Breast epithelium (tissue), 4 donors: ENCODE measurements at places on chromosomes 3 and 15. TPM values are rescaled to one million over a fixed set of nuclear protein-coding genes. Genes with fewer than 3 reads are reported as not detected.

DNA sequence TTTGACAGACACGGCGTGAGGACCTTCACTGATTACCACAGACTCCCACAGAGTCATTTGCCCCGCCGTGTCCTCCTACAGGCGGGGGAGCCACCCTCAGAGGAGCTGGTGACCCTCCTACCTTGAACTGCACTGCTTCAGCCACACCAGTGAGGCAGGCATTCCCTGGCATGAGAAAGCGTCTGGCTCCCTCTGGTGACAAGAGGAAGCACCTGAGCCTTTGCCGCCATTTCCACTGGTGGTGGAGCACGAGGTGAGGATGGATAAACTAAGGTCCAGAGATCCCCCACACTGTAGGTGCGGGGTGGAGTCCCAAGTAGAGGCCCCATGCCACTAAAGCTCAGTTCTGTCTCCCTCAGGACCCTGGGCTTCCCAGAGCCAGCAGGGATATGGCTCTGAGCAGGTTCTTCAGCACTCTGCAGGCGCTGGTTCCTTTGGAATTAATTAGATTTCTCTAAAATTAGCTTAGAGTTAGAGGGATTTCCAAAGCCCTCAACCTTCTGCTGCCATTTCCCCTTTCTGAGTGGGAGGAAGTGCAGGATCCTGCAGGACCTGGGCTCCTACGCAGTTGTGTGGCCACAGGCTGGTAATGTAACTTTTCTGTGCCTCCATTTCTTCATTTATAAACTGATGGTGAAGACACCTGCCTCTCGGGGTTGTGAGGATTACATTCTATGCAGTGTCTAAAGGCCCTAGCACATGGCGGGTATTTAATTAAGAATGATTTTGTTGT is 224.0 kb downstream of the SLCO3A1 start:
- H3K4me1 ChIP-seq: no peaks in the 10 kb centered on the region
- no peak overlapping the region for H3K27ac ChIP-seq
- no peak overlapping the region for H3K4me3 ChIP-seq

DNA sequence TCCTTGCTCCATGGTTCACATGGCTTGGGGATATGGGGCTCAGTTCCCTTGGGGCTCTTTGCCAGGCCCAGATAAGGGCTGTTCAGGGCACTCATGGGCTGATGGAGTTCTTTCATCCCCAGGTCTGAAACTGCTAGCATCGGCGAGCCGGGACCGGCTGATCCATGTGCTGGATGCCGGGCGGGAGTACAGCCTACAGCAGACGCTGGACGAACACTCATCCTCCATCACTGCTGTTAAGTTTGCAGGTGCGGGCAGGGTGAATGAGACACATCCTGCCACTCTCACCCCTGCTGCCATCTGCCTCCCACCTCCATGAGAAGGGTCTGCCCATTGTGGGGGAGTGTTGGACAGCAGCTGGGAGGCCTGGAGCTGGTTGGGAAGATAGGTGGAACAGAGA is 11.1 kb upstream of the JMJD7 start:
- no peaks in the 10 kb centered on the region for H3K27me3 ChIP-seq
- H3K27ac ChIP-seq: no peak overlapping the region
- H3K36me3 ChIP-seq: peaks cover 12% of the 10 kb centered on the region
- no peak overlapping the region for H3K4me3 ChIP-seq

The NEK10 gene
- total RNA-seq: 0.96 TPM

DNA sequence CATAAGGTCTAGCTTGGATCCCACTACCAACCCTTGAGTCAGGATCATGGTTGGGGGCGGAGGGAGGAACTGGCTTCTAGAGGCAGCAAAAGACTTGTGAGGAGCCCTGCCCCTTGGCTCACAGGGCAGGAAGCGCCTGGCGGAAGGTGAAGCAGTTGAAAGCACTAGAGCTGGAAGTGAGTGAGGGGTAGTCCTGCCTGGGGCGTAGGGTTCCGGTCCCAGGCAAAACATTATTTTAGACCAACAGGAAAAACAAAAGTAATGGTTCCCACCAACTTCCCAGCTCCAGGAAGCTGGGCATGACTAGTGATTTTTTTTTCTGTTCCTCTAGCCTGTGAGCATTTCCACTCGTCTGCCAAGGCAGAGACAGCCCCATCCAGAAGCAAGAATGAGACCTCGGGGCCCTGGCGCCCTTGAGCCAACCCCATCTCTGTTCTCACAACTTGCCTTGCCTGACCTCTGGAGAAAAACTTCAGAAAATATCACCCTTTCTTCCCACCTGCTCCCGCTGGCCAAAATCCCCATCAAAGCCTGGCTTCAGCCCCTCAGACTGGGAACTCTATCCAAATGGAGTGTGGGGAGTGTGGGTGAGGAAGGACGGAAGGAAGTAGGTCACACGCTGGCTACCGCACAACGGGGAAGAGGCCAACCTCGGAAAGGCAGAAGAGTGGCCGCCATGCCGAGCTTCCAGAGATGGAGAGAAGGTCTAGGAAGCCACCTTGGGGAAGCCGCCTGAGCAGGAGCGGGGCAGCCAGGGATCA is 57.5 kb downstream of the RBPMS2 start:
- no peaks in the 10 kb centered on the region for H3K27me3 ChIP-seq
- H3K36me3 ChIP-seq: no peaks in the 10 kb centered on the region
- no peaks in the 10 kb centered on the region for H3K4me1 ChIP-seq
- H3K4me3 ChIP-seq: peak overlapping the region; percentile 58

- H3K36me3 ChIP-seq: no peaks in the 10 kb centered on the region
- H3K27me3 ChIP-seq: no peaks in the 10 kb centered on the region
- H3K4me1 ChIP-seq: no peaks in the 10 kb centered on the region
These were observed 332.4 kb upstream of the TLE3 start for GRCh38 chr15:70430069-70430468.

The GASK1A gene
- 10.1 TPM for total RNA-seq

The SNTN gene
- total RNA-seq: not detected

- DNase-seq: no peak
- no peaks in the 10 kb centered on the region for H3K27me3 ChIP-seq
- no peak overlapping the region for H3K4me3 ChIP-seq
- H3K27ac ChIP-seq: no peak overlapping the region
- H3K4me1 ChIP-seq: no peaks in the 10 kb centered on the region
These were observed 220.0 kb upstream of the GRM7 start for GRCh38 chr3:6640907-6641306.

The PLSCR4 gene
- 70.5 TPM for total RNA-seq

DNA sequence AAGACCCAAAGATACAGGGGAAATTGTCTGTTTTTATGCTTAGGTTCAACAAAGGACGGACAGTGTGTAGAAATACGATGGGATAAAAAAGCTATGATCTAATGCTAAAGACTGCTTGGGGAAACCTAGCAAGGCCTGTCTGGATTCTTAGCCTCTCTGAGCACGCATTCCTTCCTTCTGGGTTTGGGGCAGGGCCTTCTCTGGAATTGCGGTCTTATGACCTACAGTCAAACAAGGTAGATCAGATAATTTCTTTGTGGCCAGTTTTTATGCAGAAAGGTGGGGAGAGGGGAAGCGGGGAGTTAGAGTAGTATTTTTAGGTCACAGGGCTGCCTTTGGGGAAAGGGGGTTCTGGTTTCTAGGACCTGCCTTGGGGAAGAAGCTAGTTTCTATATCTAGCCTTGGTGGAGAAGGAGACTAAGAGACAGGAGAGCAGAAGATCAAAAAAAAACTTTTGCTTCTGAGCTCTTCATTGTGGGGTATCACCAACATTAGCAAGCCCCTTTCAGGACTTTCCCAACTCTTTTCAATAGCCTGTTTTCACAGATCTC is 39.1 kb upstream of the LIPC start:
- H3K36me3 ChIP-seq: no peaks in the 10 kb centered on the region
- H3K27me3 ChIP-seq: no peaks in the 10 kb centered on the region
- DNase-seq: no peak
- no peaks in the 10 kb centered on the region for H3K4me1 ChIP-seq
- no peak overlapping the region for H3K4me3 ChIP-seq

DNA sequence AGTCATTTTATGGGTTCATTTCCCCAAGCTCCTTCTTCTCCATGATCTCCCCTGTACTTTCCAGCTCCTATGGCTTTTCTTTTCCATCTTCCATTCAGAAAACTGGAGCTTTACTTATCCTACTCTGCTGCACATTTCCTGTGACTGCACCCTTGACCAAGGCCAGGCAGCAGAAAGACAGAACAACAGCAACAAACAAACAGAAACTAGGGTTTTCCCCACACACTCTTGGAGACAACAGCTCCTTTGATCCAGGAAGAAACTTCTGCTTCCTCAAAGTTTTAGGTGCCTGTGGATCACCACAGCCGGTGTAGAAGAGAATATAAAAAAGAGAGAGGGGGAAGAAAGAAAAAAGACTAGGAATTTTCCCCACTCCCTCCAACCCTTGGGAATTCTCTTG is 342.3 kb upstream of the CFAP20DC start:
- no peak for DNase-seq
- no peaks in the 10 kb centered on the region for H3K36me3 ChIP-seq
- no peaks in the 10 kb centered on the region for H3K4me1 ChIP-seq
- H3K27ac ChIP-seq: no peak overlapping the region
- H3K4me3 ChIP-seq: no peak overlapping the region
